Naive thymus-derived CD4-positive, alpha-beta T cell (primary cell): ENCODE measurements at places on chromosomes 11 and 22. TPM values are rescaled to one million over a fixed set of nuclear protein-coding genes. Genes with fewer than 3 reads are reported as not detected.
A peak's percentile ranks its signal among the peaks of the same experiment; 100 is the strongest.

Gene OR10G7
- not detected for total RNA-seq

DNA sequence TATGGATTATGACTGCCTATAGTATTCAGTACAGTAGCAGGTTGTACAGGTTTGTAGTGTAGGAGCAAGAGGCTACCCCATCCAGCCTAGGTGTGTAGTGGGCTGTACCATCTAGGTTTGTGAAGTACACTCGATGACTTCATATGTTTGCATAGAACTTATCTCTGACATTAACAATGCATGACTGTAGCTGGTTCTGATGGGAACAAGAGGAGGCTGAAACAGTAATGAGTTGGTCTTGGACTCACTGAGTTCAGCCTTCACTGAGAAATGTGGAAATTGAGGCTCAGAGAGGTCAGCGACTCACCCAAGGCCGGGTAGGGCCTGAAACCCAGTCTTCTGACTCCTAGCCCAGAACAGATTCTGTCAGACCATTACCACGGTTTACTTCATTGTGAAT, 13.0 kb downstream of the MYO7A start:
- no peak for DNase-seq

DNA sequence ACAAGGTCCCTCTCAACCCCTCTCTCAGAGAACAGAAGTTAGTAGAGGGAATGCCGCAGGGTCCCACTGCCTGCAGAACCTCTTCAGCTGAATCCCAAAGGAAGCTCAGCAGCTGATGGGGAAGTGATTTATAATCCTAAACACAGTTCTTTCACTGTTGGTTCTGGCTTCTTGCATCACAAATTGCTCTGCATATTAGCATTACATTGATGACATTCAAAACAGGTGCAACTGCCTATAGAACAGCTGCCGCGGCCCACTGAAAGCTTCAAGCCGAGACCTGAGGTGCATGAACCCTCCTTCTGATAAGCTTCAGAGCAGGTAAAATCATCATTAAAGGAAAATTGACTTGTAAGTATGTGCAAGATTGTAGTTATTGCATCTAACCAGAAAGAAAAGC, 75.2 kb upstream of the KIRREL3 start:
- no peak for DNase-seq

DNA sequence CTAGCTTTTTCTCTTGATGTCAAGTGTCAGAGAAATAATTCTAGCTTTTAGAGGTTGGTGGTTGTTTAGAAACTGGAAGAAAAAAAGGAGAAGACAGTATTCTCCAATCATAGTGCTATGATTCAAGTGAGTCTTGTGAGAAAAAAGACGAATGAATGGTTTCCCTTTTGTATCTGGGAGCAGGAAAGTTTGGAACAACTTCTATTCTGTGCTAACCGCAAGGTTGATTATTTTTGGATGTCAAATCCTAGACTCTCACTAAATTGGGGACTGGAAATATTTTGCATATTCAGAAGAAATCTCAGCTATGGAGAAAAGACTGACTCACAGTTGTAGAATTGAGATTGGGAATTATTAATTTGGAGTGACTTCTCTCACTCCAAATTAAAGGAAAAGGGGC, 69.2 kb downstream of the SYT13 start:
- no peak for DNase-seq

Gene VPREB1
- not detected for total RNA-seq

Gene OR51B2
- total RNA-seq: not detected

Gene CARD16
- 37.1 TPM for total RNA-seq

- peak; percentile 42 for DNase-seq
Measured at GRCh38 chr11:3808861-3809623, 682 bp downstream of the PGAP2 start.

Gene RIC3
- 32.7 TPM for total RNA-seq

Gene MAPK8IP1
- 0.65 TPM for total RNA-seq

DNA sequence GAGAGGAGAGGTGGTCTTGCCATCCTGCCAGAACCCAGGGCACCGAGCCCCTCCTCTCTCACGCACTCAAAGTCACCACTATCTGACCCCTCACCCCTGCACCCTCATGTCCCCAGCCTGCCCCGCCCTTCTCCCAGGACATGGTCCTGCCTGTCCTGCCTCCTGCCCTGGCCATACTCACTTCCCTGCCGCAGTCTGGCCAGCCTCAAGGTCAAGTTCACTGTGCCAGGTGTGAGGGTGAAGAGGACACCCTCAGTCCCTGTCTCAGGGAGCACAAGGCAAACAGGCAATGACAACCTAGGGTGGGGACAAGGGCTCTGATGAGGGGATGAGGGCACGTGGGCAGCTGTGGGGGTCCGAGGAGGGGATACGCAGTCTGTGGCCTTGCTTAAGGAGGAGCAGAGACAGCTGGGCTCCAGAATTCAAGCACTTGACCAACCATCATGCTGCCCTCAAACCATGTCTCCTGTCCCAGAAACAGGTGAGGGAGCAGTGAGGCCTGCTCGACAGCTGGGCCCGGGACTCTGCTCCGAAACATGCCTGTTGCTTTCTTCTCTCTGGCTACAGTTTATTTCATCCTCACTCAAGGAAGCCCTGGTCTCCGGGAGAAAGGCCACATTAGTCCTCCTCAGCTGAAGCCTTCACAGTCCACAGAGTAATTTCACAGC, 36.6 kb downstream of the PDGFB start:
- DNase-seq: no peak

Gene PCNX3
- 56.6 TPM for total RNA-seq

DNA sequence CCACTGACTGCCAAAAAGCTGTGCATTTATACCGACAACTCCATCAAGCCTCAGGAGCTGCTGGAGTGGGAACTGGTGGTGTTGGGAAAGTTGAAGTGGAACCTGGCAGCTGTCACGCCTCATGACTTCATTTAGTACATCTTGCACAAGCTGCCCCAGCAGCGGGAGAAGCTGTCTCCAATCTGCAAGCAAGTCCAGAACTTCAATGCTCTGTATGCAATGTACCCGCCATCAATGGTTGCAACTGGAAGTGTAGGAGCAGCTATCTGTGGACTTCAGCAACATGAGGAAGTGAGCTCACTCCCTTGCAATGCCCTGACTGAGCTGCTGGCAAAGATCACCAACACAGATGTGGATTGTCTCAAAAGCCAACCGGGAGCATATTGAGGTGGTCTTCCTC, at the start of gene SLC22A25:
Gene SLC22A25, minus strand, starts transcription at position 67 of the 400 bp plus-strand sequence. CDS start 13,947 bp downstream, outside the sequence.
- no peak for DNase-seq

DNA sequence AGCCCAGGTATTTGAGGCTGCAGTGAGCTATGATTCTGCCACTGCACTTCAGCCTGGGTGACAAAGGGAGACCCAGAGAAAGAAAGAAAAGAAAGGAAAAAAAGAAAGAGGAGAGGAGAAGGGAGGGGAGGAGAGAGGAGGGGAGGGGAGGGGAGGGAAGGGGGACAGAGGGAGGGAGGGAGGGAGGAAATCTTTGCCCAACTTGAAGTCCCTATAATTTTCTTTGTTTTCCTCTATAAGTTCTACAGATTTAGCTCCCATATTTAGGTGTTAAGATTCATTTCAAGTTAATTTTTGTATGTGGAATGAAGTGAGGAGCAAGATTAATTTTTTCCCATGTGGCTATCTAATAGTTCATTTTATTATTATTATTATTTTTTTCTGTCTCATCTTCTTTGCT, 328.3 kb downstream of the LARGE1 start:
- no peak for DNase-seq

Gene CCDC116
- total RNA-seq: 0.43 TPM

Gene VPS26B
- 61.8 and 62.9 TPM in 2 replicates for total RNA-seq

Gene PIK3C2A
- total RNA-seq: 24.0 and 25.4 TPM in 2 replicates

Gene SHISAL1
- total RNA-seq: not detected

DNA sequence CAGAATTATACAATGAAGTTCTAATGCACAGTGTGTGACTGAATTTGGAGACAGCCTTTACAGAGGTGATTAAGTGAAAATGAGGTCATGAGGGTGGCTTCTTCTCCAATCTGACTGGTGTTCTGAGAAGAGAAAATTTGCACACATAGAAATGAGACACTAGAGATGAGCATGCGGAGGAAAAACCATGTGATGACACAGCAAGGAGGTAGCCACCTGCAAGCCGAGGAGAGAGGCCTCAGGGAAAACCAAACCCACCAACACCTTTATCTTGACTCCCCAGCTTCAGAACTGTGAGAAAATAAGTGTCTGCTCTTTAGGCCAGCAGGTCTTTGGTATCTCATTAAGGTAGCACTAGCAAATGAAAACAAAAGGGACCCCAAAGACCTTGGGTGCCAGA, 93.2 kb downstream of the GGTLC2 start:
- no peak for DNase-seq

- DNase-seq: no peak
Measured at GRCh38 chr11:75896843-75897419, 81.9 kb downstream of the UVRAG start.

GRCh38 chr11:130633466-130633865, 185.0 kb downstream of the ADAMTS15 start:
- DNase-seq: no peak

Gene IGSF22
- 2.5 TPM for total RNA-seq

DNA sequence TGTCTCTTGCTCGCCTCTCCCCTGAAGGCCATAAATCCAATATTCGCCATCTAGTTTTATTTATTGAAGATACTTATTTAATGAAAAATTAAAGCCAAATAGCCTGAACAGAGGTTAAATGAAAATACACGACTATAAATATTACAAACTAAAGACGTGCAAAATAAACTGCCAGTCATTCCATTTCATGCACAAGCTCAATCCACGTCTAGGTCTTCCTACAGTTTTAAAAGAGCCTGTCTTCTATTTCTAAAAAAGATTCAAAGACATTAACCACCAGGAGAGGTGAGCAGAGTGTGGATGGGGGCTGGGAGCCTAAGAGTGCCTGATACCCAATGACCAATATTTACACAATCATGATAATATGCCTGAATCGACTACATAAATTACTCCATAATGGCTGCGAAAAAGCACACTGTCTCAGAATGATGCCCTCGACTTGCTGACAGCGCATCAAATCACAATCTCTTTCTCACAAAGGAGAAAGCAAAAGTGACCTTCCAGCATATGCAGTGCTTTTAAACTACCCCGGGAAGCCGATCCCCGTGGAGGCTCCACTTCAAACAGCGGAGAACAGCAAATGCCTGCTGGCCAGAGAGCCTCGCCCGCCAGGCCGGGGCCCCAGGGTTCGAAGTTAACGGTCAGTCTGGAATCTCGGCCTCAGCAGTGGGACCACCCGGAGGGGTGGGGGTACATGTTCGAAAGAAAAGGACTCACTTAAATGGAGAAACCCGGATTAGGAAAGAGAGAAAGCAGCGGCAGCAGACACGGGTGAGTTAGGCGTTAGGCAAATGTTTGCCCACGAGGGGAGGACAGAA, 1.7 kb downstream of the FCHSD2 start:
- DNase-seq: peak; percentile 14

Gene HSPB2
- not detected in 2 replicates for total RNA-seq

Gene AHNAK
- total RNA-seq: 233 TPM

Gene MS4A6E
- total RNA-seq: not detected in 2 replicates

Gene OR52E5
- total RNA-seq: not detected

- DNase-seq: no peak
Measured at GRCh38 chr11:116647305-116648080, 125.3 kb downstream of the BUD13 start.

Gene C11orf54
- total RNA-seq: 21.3 and 27.2 TPM in 2 replicates

DNA sequence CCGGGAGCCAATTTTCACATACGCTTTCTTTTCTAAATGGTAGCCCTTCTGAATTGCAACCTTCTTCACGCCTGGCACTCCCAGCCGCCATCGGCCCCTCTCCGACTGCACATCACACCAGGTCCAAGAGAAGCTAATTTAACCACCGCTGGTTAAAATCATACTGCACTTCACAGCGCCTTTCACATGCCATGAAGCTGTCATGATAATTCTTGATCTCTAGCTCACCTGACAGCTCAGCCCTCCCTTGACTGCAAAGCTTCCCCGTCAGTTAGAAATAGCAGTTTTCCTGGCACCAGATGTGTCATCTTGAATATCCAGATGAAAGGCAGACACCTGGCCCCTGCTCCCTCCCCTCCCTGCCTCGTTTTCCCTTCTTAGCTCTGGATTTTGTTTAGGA, 101.4 kb downstream of the ARL14EP start:
- DNase-seq: no peak

Gene TCN1
- total RNA-seq: 3.4 TPM

GRCh38 chr11:2039198-2039759, 41.6 kb upstream of the H19 start:
- DNase-seq: no peak

Gene MS4A12
- not detected for total RNA-seq

Gene TSGA10IP
- total RNA-seq: not detected in 2 replicates

DNA sequence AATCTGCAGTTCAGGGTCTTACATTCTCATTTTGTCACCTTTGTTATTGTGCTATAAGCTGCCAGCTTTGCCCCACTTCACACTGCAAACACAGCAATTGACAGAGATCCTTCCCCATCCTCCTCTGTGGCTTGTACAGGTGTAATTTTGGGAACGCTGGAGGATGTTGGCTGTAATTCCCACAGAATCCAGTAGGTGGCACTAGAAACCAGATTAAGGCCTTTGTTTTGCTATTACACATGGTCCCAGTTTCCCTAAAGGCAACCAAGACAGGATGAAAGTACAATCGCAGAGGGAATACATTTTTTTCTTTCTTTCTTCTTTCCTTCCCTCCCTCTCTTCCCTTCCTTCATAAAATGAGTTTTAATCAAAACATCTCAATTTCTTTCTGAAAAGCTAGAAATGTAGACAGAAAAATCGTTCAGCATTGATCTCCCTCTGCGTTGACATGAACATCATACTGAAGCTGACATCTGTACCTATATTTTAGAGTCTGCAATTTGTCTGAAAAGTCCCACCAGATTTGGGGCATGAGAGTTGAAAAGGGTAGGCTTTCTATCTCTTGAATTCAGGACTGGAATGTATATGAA, 21.3 kb upstream of the NELL1 start:
- DNase-seq: no peak

Gene DRD4
- total RNA-seq: 1.9 TPM

- no peak for DNase-seq
Measured at GRCh38 chr22:37911697-37912096, 5.6 kb downstream of the MICALL1 start.

Gene RIMBP3C
- 3.6 TPM for total RNA-seq

Gene OR8K3
- total RNA-seq: not detected

GRCh38 chr22:44288913-44289312, 23.8 kb downstream of the SHISAL1 start:
- no peak for DNase-seq

- no peak for DNase-seq
Measured at GRCh38 chr22:43953988-43954785, 1.1 kb upstream of the SAMM50 start.

GRCh38 chr11:103967985-103968384, 68.5 kb upstream of the DDI1 start:
- no peak for DNase-seq
